ENCODE measurements at places on chromosomes 12 and 14. TPM values are rescaled to one million over a fixed set of nuclear protein-coding genes. Genes with fewer than 3 reads are reported as not detected.

Gene MMP19
- 3.3 TPM for total RNA-seq

Gene CNPY2
- 169 TPM for total RNA-seq

Gene WNT1
- not detected for total RNA-seq

- DNase-seq = no peak
Observed at GRCh38 chr12:83224012-83224411, 537.3 kb downstream of the TMTC2 start.

DNA sequence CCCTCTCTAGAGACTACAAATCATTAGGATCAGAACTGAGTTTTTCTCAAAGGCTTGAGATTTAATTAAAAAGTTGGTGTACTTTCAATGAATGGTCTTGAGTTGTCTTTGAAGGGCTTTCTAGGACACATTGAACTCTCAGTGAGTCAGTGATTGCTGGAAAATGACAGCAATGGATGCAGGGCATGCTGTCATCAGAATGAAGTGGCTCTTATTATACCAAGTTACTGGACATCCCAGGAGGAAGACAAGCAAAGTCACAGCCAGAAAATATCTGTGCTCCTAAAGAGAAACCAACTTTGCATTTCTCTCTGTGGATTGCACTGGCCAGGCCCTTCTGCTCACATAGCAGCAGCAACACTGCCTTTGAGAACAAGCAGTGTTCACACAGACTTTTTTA lies 112.6 kb downstream of the PRIMA1 start:
- no peak for DNase-seq

DNA sequence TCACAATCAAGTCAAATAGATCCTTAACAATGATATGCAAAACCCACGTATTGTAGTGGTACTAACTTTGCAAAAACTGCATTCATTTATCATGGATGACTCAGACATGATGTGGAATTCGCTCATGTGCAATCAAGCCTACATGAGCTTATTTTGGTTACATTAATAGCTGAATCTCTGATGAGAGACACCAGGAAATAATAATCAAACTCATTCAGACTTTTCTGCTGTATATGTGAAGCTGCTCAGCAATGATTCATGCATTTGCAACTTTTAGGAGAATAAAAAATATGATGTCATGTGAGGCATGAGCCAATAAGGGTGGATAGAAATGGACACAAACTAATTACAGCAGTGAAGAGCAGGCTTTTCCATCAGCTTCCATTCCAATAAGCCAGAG lies 1075.8 kb upstream of the TMEM132C start:
- peak; percentile 40 for DNase-seq

- DNase-seq = peak; percentile 79
Observed at GRCh38 chr12:55188974-55189556, 31.8 kb upstream of the OR10A7 start.

DNA sequence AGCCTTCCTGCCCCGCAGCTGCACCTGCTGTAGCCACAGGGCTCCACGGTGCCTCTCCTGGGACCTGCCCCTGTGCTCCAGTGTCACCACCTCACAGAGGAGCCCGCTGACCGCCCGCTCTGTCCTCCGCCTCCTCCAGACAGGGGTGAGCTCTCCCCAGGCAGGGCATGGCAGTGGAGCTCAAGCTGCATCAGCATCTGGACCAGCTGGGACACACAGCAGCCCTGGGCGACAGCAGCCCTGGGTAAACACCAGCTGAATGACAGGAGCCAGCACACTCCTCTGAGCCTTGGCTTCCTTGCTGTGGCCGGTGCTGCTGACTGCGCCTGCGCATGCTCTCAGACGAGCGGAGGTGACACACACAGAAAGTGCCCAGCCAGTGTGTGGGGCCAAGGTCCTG lies 22.0 kb downstream of the CHGA start:
- DNase-seq = no peak
